ENCODE measurements at places on chromosomes 4 and X.

DNA sequence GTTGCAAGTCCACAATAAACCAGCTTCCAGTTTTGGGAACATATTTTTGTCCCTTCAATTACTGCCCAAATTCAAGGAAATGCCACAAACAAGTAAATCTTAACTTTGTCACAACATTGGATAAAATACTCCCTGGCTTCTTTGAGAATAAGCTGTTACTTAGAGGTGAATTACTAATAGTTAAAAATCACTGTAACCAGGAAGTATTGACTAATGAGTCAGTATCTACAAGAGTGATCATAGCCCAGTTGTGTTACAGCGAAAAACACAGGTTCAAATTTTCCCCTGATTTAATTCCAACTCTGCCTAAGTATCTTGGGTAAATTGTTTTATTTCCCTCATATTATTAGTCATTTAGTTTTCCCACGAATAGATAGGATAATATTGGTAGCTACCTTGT lies 291.2 kb upstream of the PPARGC1A start:
- no peak for DNase-seq

DNA sequence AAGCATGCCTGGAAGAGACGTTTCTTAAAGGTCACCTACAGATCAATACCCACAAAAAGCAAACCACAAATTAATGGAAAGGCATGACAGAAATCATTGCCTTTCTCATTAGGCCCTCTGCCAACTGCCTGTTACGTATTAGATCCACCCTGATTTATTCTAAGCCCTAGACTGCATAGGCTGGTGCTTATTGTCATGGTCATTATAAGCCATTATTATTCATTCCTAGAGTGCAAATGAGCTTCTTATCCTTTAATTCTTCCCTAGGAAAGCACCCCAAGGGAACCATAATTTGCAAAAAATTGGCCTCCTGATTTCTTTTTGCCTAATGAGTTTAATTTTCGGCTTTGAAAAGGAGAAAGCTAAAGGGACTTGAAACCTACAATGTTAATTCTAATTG lies 184.2 kb upstream of the GPRIN3 start:
- DNase-seq: no peak

DNA sequence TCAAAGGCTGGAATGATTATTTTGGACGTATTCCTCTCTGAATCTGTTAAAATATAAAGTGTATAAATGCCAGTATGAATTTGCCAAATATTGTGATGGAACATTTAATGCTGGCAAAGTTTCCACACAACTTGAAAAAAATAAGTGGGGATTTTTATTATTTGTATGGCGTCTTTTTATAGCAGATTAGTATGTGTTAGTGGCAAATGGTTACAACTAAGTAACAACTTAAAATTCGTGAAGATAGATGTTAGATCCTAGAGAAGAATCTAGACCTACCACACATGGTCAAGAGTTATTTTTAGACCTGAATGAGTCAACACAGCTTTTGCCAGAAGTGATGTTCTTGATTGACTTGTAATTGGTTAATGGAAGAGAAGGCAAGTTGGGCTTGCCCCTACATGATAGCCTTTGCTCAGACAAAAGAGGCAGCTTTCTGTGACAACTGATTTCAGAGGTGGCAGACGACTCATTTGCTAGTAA lies 4.8 kb downstream of the CPE start:
- DNase-seq: no peak

- no peak for DNase-seq
Observed at GRCh38 chr4:24024157-24024556, 134.3 kb upstream of the PPARGC1A start.

DNA sequence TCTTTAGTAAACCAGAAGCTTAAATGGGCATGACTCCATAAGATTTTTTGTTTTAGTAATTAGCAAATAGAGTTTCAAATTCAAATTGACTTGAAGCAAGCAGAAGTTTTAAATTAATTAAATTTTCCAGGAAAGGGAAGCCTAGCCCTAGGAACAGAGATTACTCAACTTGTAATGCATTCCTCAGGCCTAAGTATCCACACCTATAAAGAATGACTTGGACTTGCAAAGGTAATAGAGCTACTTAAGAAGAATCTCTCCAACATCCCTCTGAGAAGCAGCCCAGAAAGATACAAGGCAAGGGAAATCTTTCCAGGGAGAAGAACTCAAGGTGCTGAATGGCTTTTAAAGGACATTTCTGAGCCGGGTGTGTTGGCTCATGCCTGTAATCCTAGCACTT lies 16.9 kb upstream of the TMPRSS11E start:
- no peak for DNase-seq

- no peak for DNase-seq
Observed at GRCh38 chr4:17597517-17597916, 16.9 kb upstream of the MED28 start.

DNA sequence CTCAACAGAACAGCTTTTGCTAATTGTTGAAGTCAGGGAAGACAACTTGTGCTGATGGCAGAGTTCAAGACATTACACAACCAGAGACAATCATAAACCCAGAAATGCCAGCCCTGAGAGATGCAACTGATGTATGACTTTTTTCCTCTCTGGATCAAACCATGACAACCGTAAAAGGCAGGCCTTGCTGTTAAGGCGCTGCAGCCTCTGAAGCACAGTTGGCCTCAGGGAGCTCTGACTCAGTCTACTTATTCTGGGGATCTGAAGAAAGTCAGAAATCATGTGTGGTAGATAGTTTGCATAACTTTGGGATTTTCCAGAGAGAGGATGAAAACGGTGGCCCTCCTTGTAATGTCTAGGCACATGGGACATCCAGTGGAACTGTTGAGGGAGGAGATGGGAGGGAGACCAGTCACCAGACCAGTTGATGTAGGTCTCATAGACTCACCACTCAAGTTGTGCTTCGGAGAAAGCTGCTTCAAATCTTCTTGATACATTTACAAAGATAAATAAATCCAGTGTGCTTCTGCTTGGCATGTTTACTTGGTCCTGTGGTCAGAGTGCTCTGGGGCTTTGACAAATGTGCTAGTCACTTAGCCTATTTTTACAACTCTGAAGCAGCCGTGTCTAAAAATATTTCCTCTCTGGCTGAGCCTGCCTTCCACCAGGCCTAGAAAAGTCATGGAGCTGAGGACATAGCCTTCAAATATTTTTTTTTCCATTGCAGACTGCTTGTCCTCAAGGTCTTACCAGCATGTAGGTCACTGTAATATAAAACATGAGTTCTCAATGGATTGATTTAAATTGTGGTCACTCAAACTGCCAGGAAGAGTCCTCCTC lies 7.5 kb downstream of the HADH start:
- DNase-seq: no peak
